IMR-90 (cell line): ENCODE measurements at places on chromosomes 12 and 14. TPM values are rescaled to one million over a fixed set of nuclear protein-coding genes. Genes with fewer than 3 reads are reported as not detected.

GRCh38 chr14:105043641-105044040, 21.6 kb downstream of the GPR132 start:
- H3K36me3 ChIP-seq, result no peaks in the 10 kb centered on the region
- H3K4me1 ChIP-seq, result no peaks in the 10 kb centered on the region
- H3K27ac ChIP-seq, result no peak overlapping the region
- no peak for DNase-seq
- H3K27me3 ChIP-seq, result peaks cover 10% of the 10 kb centered on the region

- H3K36me3 ChIP-seq, result no peaks in the 10 kb centered on the region
- H3K27me3 ChIP-seq, result no peaks in the 10 kb centered on the region
- H3K4me1 ChIP-seq, result no peaks in the 10 kb centered on the region
- DNase-seq, result no peak
- H3K27ac ChIP-seq, result no peak overlapping the region
These were observed 12.1 kb downstream of the ADCK1 start for GRCh38 chr14:77812028-77812427.

GRCh38 chr12:25960143-25960542, 1.7 kb downstream of the RASSF8 start:
- peaks cover 2% of the 10 kb centered on the region; the same call in 1 of the 2 replicates for H3K36me3 ChIP-seq
- H3K27ac ChIP-seq, result peak overlapping the region; percentile 67
- peaks cover 3% of the 10 kb centered on the region for H3K4me1 ChIP-seq
- no peaks in the 10 kb centered on the region for H3K27me3 ChIP-seq

The MMP14 gene
- 124 and 156 TPM in 2 replicates for total RNA-seq

DNA sequence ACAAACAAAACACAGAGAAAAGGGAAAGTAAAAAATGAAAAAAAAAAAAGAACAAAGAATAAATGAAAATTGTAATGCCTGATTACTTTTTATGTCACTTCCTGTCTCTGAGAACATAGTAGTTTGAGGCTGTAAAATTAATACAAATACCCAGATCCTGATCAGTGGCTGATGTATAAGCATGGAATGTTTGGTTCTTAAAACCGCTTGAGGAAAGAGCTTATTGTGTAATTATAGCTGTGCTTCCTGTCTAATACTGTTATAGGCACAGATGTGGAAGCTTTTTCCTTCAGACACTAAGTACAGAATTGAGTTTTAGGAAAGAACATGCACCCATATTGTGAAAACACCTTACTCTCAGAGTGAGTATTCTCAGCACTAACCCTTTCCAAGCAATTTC, 86.9 kb downstream of the AVPR1A start:
- peak; percentile 46 for DNase-seq
- H3K4me1 ChIP-seq, result no peaks in the 10 kb centered on the region
- H3K4me3 ChIP-seq, result no peak overlapping the region
- H3K36me3 ChIP-seq, result no peaks in the 10 kb centered on the region
- no peak overlapping the region for H3K27ac ChIP-seq

DNA sequence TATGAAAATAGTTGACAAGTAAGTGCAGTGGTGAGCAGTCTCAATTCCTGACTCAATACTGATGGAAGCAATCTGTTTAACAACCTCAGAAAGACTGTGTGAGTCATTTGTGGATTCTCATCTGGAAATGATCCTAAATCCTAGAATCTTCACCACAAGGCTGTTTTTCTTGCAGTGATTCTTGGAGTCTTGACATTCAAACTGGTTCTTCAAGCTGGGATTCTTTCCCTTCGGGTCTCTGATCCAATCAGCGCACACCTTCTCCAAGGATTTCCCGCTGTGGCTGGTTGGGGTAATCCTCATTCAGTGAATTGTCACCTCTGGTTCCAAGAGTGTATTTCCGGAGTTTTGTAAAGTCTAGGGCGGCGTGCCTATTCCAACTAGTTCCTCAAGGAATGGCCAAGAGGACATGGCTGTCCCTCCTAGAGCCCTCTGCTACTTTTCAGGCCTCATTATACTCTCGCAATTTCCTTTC, 37.7 kb upstream of the FOXJ2 start:
- peak overlapping the region; percentile 5; the same call in 1 of the 2 replicates for H3K4me3 ChIP-seq
- H3K27me3 ChIP-seq, result no peaks in the 10 kb centered on the region
- no peaks in the 10 kb centered on the region for H3K36me3 ChIP-seq
- DNase-seq, result peak; percentile 97
- H3K4me1 ChIP-seq, result peaks cover 11% of the 10 kb centered on the region

DNA sequence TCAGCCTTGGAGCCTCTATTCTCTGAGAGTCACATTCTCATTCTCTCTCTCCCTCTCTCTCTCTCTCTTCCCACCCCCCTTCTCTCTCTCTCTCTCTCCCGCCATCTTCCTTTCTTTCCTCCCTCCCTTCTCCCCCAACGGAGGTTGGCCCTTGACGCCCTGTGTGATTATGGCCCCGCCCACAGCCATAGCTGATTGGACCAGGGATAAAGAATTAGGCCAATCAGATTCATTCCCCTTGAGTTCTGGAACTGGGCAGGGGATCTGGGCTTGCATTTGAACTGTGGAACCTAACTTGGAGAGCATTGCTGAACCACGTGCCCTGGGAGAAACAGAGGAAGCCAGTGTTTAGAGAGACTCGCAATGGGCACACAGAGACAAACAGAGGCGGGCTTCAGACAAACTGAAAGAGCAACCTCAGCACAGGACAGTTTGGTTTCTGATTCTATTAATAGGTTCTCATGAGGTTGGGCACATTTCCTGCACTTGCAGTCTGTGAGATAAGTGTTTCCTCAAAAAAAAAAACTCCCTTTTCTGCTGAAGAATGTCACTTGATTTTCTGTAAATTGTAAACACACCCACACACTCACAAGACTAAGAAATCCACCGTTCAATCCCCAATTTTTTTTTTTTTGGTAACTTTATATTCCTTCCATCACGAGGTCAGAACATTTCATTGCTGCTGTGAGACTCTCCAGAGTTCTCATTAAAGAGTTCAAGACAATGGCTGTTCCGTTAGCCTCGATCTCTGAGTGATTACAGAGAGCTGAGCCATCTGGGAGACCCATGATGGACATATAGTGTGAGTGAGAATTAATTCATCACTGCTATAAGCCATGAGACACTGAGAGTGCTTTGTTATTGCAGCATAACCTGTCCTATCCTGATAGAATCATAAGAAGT, 3.5 kb upstream of the P2RX7 start:
- no peak overlapping the region for H3K27ac ChIP-seq
- H3K4me1 ChIP-seq, result peaks cover 10% of the 10 kb centered on the region
- DNase-seq, result peak; percentile 27
- no peak overlapping the region for H3K4me3 ChIP-seq
- H3K36me3 ChIP-seq, result no peaks in the 10 kb centered on the region

- no peak overlapping the region for H3K27ac ChIP-seq
- no peaks in the 10 kb centered on the region for H3K27me3 ChIP-seq
- peak; percentile 5 for DNase-seq
- H3K36me3 ChIP-seq, result no peaks in the 10 kb centered on the region
- no peak overlapping the region for H3K4me3 ChIP-seq
- no peaks in the 10 kb centered on the region for H3K4me1 ChIP-seq
These were observed 448.7 kb upstream of the OR4E1 start for GRCh38 chr14:22122227-22122818.

DNA sequence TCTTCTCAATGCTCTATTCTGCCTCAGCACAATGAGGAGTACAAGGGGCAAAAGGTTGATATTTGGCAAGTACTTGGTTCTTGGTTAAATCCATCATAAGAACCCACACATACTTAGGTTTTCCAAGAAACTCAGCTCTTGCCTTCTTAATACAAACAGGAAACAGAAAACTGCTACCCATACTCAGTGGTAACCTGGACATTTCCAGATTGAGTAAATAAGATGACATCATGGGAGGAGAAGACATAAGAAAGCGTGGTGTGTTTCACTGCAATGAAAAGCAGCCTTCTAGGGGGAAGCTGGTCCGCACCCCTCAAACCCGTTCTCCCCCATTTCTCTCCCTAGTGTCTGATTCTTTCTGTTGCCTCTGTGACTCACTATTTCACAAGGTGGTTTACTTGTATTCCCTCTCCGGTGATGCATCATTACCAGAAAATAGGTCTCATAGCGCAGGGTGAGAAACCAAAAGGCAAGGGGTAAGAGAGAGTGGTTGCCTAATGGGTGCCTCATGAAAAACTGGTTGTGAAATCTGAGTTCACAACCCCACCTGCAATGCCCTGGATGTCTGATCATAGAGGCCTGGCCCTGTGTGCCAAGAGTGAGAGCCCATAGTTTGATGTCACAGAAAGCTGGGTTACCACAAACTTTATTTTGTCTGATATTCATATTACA, 326.5 kb upstream of the TBX3 start:
- no peak overlapping the region for H3K4me3 ChIP-seq
- peak; percentile 33 for DNase-seq
- peaks cover 2% of the 10 kb centered on the region; the same call in 1 of the 2 replicates for H3K27me3 ChIP-seq
- no peak overlapping the region for H3K27ac ChIP-seq

- no peak for DNase-seq
- no peak overlapping the region for H3K27ac ChIP-seq
- H3K4me3 ChIP-seq, result no peak overlapping the region
- peaks cover 51% of the 10 kb centered on the region for H3K36me3 ChIP-seq
- peaks cover 3% of the 10 kb centered on the region for H3K4me1 ChIP-seq
- H3K27me3 ChIP-seq, result no peaks in the 10 kb centered on the region
These were observed 4.5 kb downstream of the FICD start for GRCh38 chr12:108519558-108519957.

GRCh38 chr12:103505371-103506236, 9.8 kb upstream of the C12orf42 start:
- H3K36me3 ChIP-seq, result no peaks in the 10 kb centered on the region
- H3K27ac ChIP-seq, result no peak overlapping the region
- DNase-seq, result no peak

The CRACR2A gene
- 0.54 and 0.83 TPM in 2 replicates for total RNA-seq

GRCh38 chr14:23375527-23376251, 1.2 kb upstream of the CMTM5 start:
- H3K36me3 ChIP-seq, result no peaks in the 10 kb centered on the region
- no peak overlapping the region for H3K4me3 ChIP-seq
- no peaks in the 10 kb centered on the region for H3K4me1 ChIP-seq

- H3K36me3 ChIP-seq, result peaks cover 32% of the 10 kb centered on the region
- H3K27ac ChIP-seq, result peak overlapping the region; percentile 40; the same call in 1 of the 2 replicates
- peaks cover 3% of the 10 kb centered on the region; the same call in 1 of the 2 replicates for H3K4me1 ChIP-seq
- H3K27me3 ChIP-seq, result no peaks in the 10 kb centered on the region
These were observed 75.0 kb downstream of the KICS2 start for GRCh38 chr12:64147011-64147631.

- H3K4me1 ChIP-seq, result no peaks in the 10 kb centered on the region
- no peak overlapping the region for H3K4me3 ChIP-seq
- H3K27me3 ChIP-seq, result no peaks in the 10 kb centered on the region
- no peak overlapping the region for H3K27ac ChIP-seq
These were observed 16.7 kb downstream of the GPHB5 start for GRCh38 chr14:63301891-63302534.

The CLEC2D gene
- total RNA-seq, result 0.72 and 1.1 TPM in 2 replicates

DNA sequence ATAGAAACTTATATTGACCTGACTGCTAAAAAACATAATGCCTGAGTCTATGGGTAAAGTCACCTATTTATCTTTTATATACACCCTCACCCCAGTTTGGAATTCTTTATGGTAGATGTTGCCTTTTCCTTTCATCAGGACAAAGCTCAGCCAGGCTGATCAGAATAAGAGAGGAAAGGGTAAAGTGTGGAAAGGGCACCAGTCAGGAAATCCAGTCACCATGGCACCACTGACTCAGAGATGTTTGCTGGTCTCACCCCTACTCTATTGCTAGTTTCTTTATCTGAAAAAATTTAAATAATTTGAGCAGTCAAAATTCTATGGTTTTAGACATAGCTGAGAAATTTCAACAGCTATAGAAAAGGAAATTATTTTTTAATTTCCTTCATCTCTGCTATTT, 49.2 kb upstream of the SSTR1 start:
- H3K27me3 ChIP-seq, result no peaks in the 10 kb centered on the region
- H3K4me3 ChIP-seq, result no peak overlapping the region
- DNase-seq, result no peak
- H3K27ac ChIP-seq, result no peak overlapping the region
- H3K4me1 ChIP-seq, result no peaks in the 10 kb centered on the region
- no peaks in the 10 kb centered on the region for H3K36me3 ChIP-seq

GRCh38 chr12:8948701-8949341, 624 bp downstream of the M6PR start:
- no peaks in the 10 kb centered on the region for H3K4me1 ChIP-seq
- H3K27me3 ChIP-seq, result no peaks in the 10 kb centered on the region
- peak overlapping the region; percentile 70 for H3K27ac ChIP-seq

DNA sequence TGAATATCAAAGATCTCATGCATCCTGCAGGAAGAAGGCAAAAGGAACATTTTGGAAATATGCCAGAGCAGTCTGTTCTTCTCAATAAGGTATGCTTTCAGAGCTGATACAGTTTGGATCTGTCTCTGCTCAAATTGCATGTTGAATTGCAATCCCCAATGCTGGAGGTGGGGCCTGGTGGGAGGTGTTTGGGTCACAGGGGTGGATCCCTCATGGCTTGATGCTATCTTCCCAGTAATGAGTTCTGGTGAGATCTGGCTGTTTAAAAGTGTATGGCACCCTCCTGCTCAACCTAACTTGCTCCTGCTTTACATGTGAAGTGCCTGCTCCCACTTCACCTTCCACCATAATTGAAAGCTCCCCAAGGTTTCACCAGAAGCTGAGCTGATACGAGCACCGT, 76.6 kb downstream of the RIN3 start:
- no peak overlapping the region for H3K4me3 ChIP-seq
- H3K27ac ChIP-seq, result no peak overlapping the region
- DNase-seq, result no peak

DNA sequence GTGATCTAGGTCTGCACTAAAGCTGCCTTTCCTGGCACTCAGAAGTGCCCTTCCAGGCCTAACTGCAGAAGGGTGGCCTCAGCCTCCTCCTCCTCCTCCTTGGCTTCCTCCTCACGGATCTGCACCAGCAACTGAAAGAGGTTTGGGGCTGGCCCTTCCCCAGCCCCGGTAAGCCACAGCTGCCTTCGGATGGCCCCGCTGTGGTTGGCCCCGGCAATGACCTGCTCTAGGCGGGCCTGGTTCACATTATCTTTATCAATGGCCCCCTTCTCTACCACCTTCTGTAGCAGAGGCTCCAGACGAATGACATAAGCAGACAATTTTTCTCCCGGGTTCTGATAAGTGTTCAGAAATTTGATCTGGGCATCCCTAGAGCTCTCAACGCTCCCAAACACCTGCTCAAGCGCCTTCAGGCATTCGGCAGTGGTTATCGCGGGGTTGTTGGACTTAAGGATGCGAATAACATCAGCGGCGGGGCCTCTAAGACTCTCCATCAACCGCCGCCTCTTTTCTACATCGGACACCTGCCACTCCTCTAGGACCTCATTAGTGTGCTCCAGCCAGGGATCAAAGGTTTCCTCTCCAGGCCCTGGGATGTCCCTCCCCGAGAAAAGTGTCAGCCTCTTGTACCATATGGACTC, 1.5 kb downstream of the PNMA1 start:
- H3K27me3 ChIP-seq, result no peaks in the 10 kb centered on the region
- H3K4me1 ChIP-seq, result peaks cover 11% of the 10 kb centered on the region
- peak overlapping the region; percentile 72 for H3K4me3 ChIP-seq

The RNF212B gene
- not detected in 2 replicates for total RNA-seq

DNA sequence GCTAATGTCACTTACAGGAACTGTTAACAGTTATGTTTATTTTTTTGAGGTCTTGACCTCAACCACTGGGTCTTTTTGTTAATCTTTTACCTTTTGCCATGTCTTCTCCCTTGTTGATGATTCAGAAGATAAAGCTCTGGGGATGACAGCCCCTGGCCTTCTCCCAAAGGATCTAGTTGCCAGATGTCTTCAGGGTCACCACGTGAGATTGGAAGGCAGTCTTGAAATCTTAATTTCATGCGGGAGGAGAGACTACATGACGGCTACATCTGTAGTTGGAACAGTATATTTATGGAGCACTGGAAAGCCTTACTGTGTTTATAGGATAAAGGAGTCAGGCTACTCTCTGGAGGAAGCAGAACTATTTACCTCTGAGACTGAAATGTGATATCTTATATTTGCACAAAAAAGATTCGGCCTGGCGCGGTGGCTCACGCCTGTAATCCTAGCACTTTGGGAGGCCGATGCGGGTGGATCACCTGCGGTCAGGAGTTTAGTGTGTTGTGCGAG, 5.6 kb downstream of the MLEC start:
- H3K4me1 ChIP-seq, result peaks cover 11% of the 10 kb centered on the region
- peaks cover 26% of the 10 kb centered on the region for H3K36me3 ChIP-seq
- DNase-seq, result peak; percentile 45

The TOGARAM1 gene
- 11.1 and 13.4 TPM in 2 replicates for total RNA-seq
